ENCODE measurements at places on chromosomes 13 and 19.

GRCh38 chr13:101837288-101837687 is 384.8 kb downstream of the ITGBL1 start:
- DNase-seq = no peak

DNA sequence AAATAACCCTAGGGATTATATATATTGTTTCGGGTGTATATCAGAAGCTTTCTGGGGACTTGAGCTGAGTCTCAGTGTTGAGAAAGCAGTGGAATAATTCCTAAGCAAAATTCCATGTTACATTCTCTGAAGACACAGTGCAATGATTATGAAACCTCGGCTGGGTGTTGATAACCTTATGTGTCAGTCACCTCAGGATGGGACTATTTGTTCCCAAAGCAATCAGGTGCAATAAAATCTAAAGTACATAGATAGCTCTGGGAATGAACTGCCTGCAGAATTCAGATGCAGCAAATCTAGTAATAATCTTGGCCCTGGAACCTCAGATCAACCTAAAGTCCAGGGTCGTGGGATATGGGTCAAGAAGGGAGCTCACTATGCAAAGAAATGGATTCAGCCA is 53.0 kb downstream of the EDNRB start:
- DNase-seq = no peak

DNA sequence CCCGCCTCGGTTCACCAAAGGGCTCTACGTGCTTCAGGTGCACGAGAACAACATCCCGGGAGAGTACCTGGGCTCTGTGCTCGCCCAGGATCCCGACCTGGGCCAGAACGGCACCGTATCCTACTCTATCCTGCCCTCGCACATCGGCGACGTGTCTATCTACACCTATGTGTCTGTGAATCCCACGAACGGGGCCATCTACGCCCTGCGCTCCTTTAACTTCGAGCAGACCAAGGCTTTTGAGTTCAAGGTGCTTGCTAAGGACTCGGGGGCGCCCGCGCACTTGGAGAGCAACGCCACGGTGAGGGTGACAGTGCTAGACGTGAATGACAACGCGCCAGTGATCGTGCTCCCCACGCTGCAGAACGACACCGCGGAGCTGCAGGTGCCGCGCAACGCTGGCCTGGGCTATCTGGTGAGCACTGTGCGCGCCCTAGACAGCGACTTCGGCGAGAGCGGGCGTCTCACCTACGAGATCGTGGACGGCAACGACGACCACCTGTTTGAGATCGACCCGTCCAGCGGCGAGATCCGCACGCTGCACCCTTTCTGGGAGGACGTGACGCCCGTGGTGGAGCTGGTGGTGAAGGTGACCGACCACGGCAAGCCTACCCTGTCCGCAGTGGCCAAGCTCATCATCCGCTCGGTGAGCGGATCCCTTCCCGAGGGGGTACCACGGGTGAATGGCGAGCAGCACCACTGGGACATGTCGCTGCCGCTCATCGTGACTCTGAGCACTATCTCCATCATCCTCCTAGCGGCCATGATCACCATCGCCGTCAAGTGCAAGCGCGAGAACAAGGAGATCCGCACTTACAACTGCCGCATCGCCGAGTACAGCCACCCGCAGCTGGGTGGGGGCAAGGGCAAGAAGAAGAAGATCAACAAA is 2.6 kb downstream of the PCDH17 start:
- DNase-seq = no peak

DNA sequence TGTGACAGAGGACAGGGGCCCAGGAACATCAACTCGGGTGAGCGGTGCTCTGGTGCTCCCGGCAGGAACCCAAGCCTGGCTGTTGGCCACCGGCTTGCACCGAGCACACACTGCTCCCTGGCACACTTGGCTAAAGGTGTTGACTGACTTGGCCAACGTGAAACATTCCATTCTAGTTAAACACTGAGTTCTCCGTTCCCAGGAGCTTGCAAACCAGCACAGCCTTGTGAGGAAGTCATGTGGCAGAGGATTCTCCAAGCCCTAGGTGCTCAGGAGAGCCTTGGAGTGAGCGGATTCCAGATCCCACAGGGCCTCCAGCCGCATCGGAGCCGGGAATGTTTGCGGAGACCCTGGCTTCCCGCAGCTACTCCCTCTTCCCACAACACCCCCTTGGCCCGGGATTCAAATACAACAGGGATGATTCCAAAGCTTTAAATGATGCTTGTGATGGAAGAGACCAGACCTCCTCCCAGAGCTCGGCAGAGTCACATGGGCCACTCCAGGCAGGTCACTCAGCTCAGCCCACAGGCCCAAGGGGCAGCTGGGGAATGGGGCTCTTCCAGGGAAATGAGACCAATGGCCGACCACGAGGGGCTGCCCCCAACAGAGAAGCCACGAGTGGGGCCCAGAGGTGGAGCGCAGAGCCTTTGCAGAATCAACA is 2.9 kb downstream of the C13orf46 start:
- no peak for DNase-seq

DNA sequence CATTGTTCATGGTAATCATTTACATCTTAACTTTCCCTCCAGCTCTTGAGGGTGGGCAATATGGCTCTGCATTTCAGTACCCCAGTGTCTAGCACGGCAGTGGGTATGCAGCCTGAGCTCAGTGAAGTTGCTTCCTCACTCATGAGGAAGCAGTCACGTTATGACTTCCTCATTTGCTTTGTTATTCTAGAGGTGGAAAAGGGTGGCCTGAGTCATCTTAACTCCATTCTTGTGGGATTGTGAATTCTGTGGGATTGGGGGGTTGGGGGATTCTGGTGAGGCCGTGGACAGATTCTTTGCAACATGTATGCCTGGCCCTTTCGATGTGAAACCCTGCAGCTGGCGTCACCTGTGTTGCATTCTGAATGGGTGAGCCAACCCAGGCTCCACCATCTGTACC is 406.7 kb upstream of the ZNF507 start:
- DNase-seq = no peak

DNA sequence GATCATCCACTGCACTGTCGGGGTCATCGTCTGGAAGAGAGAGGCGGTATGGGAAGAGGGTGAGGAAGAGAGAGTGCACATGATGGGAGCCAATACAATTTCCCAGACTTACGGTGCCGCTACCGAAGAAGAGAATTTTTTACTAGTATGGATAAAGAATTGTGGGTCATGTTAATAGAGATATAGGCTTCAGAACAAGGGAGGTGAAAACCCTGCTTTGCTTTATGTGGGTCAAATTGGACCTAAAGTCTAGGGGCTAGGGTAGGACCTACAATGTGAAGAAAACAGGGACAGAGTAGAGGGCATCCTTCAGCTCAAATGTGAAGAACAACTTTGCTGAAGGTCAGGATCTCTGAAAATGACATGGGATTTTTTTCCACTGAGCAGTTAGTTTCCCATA is 29.9 kb downstream of the UNC13A start:
- no peak for DNase-seq

DNA sequence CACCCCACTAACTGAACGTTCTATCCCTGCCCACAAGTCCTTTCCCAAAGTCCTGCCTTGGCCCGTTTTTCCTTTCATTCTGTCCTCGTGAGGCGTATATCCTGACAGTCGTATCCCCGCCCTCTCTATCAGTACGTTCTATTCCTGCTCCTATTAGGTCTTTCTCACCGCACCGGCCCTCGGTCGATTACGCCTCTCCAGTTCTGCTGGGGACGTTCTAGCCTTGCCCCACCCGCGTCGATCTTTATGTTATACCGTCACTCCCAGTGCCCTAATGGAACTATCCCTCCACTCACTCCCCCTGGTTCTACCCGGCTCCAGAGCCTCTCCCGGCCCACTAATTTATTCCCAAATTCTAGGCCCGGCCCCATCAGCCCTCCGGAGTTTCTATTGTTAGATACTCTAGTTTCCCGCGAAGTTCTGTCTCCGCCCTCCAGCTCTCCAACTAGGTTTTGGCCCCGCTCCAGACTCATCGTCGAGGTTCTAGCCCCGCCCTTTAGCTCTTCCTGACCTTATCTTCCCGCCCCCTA is 2.0 kb downstream of the PLAUR start:
- no peak for DNase-seq

GRCh38 chr19:17075864-17076542 is 426 bp downstream of the MYO9B start:
- no peak for DNase-seq

DNA sequence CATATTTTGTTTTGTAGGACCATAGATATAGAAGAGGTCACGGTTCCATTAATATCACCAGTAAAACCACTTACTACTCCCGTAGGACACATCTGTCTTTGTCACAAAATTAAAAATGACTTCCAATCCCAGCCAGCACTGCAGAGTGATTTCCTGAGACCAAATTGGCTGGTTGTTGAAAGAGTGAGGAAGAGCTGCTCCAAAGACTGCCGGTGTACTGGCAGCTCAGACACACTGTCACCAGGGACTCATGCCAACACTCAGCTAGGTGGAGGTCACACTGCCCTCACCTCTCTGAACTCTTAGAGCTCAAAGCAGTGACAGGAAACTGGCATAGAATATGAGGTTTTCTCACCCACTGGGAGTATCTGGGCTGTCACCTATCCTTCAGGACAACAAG is 52.1 kb downstream of the FLT1 start:
- DNase-seq = no peak

GRCh38 chr19:29971002-29971401 is 29.0 kb downstream of the URI1 start:
- no peak for DNase-seq

- DNase-seq = no peak
Measured at GRCh38 chr19:37251308-37252229, 33.6 kb downstream of the ZNF383 start.

GRCh38 chr13:97386801-97387484 is 47.0 kb upstream of the RAP2A start:
- no peak for DNase-seq

DNA sequence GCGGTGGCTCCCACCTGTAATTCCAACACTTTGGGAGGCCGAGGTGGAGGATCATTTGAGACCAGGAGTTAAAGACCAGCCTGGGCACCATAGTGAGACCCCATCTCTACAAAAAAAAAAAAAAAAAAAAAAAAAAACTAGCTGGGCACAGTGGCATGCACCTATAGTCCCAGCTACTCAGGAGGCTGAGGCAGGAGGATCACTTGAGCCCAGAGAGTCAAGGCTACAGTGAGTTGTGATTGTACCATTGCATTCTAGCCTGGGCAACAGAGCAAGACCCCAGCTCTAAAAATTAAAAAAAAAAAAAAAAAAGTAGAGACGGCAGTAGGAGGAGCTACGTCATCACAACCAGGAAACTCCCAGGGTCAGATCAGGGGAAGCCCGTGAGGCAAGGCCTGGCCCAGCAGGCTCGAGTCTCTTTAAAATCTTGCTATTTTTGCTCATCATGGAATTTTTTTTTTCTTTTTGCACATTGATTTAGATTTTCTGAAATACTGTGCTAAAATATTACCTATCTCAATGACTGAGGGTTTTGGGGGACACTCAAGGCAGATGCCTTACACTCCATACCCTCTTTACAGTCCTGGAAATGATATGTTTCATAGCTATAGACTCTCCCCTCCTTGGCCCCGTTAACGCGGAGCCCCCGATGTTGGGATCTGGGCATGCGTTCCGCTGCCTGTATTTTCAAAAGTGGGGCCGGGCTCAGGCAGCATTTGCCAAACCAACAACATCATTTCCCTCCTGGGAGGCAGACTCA is 44.4 kb upstream of the USE1 start:
- DNase-seq = no peak

DNA sequence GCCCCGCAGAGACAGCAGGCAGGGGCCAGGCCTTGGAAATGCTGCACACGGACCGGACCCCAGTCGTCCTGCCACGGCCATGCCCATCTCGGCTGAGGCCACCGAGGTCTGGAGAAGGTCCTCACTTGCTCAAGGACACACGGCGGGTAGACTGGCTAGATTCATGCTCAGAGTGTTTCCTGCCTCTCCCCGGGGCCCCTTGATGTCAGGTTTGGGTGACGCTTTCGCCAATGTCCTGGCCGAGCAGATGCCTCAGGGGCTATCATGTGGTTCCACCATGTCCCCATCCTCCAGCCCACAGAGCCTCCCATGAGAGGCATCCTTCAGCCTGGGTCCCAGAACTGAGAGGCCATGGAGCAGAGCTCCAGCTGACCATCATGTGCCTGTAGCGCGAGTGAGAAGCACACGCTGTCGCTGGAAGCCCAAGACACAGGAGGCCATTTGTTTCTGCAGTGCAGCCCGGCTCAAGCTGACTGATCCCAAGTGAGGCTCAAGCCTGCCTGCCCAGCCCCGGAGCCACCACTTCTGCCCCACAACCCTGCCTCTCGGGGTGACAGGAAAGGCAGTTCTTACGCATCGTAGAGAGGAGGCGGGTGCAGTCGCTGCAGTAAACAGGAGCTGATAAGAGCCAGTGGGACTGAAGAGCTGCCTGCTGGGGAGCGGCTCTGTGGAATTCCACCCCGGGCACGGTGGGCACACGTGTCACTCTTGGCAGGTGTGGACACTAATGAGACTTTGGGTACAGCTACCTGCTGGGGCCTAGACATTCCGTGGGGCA is 53.9 kb upstream of the GAS6 start:
- no peak for DNase-seq

DNA sequence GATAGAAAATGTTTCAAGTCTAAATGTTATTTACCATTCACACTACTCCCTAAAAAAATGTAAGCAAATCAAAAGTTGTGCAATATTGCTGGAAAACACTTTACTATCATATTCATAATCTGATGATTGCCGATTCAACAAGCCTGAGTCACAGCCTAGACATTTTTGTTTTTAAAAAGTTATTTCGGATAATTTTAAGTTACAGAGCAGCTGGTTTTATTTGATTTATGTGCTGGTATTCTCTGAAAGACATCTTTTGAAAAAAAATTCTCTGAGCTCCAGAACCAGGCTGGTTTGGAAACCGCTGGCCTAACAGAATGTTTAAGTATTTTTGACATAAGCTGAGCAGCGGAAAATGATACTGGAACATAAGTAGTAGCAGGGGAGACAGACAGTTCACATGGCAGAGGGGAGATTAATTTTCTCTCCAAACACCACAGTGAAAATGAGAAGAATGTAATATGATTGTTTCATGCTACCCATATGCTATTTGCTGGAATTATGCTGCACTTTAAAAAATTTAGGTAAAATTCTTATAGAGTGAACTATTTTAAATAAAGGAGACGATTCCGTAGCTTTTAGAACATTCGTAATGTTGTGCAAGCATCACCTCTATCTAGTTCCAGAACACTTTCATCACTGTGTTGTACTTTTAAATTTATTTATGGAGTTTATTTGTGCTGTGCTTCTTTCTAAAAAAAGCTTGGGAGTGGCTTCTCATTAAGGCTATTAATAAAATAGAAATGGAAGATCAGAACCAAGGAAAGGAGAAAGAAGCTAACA is 36.1 kb downstream of the TBC1D4 start:
- no peak for DNase-seq

- DNase-seq = no peak
Measured at GRCh38 chr13:58207501-58207900, 576.0 kb downstream of the PCDH17 start.

All from activated naive CD4-positive, alpha-beta T cell (primary cell).